ENCODE measurements at places on chromosomes 5 and 9.
A peak's percentile ranks its signal among the peaks of the same experiment; 100 is the strongest.

DNA sequence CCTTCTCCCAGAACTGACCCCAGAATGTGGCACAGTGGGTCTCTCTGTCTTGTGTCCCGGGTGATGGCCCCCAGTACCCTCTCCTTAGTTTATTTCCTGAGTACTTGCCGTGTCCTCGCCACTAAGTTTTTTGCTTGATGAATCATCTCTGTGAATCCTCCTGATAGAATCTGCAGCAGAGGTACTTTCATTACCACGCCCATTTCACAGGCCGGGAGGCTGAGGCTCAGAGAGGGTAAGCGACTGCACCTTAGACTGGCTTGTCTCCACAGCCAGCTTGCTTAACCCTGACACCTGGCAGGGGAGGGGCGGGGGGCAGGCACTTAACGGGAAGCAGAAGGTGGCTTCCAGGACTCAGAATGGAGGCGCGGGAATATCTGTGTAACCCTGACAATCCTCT lies 7.9 kb upstream of the IER5L start:
- peak; percentile 30 for DNase-seq

GRCh38 chr5:180519098-180519497 lies 24.9 kb downstream of the CNOT6 start:
- no peak for DNase-seq

DNA sequence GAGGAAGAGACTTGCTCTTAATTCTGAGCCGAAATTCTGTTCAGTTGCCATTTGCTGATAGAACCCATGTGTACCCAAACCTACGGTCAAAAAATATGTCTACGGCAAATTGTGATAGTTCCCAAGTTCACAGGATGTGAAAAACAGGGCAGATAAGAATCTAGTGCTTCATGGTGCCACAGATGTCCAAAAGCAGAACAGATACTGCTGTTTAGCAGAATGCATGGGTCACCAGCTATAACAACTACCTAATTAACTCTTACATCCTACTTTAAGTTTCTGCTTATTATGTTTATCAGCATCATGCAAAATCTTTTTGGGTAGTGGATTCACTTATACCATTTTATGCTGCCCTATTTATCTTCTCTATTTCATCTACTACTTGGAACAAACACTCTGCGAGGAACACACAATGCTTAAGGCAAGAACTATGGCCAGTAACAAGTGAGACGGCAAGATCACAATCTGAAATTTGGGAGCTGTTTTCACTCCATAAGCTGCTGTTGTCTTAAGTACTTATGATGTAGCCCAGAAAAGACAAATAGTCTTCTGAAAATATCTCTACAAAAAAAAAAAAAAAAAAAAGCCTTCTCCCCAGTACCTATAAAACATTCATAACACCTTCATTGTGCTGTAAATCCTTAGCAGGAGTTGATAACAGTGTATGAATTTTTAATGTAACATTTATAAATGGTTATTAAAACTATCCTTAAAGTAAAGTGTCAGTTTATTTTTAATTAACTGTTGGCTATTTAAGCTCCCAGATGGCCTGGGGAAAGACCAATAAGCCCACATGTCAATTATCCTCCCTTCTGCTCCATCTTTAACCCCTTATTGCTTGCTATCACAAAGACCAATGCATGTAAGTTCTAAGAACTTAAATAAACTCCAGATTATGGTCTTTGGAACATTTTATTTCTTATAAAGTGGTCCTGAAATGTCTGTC lies 232.3 kb downstream of the TLR4 start:
- DNase-seq = no peak

DNA sequence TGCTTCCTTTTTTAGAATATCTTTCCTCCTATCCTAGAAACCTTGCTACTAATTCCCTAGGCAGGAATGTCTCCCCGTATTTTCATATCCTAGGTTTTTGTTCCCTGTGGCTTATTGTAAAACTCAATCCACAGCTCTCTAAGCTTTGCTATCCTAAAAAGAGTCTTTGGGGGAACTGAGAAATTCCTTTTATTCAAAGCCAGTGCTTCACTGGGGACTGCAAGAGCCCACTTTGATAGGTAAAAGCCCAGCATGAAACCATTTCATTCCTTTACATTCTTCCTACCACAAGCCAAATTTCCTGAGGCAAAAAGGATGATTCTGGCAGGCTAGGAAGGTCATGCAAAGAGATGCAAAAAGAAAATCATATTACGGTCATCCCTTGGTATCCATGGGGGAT lies 5.8 kb upstream of the HACD4 start:
- DNase-seq = no peak

DNA sequence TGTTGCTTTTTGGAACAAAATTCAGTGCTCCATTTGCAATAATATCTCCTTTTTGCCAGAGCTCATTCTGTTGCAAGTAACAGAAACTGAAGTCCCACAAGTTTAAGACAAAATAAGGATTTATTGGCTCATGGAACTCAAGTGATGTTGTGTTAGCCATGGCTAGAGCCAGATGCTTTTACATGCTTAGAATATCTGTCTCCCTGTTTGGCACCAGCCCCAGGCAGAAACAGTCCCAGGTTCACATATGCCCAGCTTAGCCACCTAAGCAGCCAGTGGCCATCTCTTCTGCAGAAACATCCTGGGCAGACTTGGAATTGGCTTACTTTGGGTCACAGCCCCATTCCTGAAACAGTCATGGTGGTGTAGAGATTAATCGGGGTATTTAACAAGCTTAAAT lies 540.9 kb upstream of the SGCD start:
- DNase-seq = no peak

DNA sequence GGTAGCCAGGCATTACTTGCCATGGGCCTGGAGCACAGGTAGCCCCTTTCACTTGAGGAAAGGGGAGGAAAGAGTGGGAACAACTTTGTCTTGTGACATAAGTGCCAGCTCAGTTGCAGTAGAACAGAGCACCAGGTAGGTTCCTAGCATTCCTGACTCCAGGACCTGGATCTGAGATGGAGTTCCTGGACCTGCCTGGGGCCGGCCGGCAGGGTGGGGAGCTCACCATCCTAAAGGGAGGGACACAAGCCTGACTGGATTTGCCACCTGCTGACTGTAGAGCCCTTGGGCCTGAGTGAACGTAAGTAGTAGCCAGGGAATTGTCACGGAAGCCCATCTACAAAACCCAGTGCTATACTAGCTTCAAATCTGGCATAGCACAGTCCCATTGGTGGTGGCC lies 653.3 kb upstream of the CDH6 start:
- DNase-seq = no peak

GRCh38 chr5:32027717-32028458 lies 146.2 kb downstream of the GOLPH3 start:
- DNase-seq = no peak

GRCh38 chr5:154516475-154516874 lies 38.4 kb upstream of the HAND1 start:
- no peak for DNase-seq

GRCh38 chr5:151058891-151059489 lies 21.8 kb downstream of the TNIP1 start:
- DNase-seq = no peak

DNA sequence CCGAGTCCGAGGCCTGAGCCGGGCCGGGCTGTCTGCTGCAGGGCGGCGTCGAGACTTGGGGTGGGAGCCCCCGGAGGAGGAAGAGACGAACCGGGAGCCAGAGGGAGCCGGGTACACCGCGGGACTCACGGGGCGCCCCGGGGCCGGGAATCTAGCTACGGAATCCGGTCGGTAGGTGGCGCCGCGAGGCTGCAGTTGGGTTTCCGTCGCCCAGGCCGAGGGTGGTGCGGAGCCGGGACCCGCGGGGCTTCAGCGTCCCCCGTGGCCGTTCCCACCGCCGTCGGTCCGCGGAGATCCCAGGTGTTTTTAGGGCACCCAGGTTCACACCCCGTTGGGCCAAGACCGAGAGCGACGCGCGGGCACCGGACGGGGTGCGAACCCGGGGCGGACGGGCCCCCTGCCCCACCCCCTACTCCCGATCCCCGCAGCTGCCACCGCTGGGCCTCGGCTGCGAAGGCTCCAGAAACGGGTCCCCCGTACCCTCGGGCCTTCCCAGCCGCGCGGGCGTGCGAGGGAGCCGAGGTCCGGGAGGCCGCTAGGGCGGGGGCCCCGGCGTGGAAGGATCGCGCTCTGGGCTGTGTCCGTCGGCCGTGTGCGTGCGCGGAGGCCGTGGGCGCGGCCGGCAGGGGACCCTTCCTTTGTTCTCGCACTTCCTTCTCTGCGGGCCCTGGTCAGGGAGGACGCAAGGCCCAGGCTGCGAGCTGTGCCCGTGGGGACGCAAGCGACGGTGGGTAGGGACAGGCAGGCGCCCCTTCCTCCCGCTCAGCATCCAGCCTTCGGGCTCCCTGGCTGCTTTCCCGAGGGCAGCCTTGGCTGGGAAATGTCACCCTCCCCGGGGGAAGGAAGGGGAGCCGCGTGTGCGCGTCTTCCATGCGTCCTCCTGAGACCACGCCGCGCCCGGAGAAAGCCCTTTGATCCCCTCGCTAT lies 146.6 kb downstream of the GAPVD1 start:
- DNase-seq = peak; percentile 74

- no peak for DNase-seq
Measured at GRCh38 chr9:22976454-22976853, 529.8 kb downstream of the DMRTA1 start.

- DNase-seq = no peak
Measured at GRCh38 chr5:1544294-1544961, 20.7 kb upstream of the LPCAT1 start.

DNA sequence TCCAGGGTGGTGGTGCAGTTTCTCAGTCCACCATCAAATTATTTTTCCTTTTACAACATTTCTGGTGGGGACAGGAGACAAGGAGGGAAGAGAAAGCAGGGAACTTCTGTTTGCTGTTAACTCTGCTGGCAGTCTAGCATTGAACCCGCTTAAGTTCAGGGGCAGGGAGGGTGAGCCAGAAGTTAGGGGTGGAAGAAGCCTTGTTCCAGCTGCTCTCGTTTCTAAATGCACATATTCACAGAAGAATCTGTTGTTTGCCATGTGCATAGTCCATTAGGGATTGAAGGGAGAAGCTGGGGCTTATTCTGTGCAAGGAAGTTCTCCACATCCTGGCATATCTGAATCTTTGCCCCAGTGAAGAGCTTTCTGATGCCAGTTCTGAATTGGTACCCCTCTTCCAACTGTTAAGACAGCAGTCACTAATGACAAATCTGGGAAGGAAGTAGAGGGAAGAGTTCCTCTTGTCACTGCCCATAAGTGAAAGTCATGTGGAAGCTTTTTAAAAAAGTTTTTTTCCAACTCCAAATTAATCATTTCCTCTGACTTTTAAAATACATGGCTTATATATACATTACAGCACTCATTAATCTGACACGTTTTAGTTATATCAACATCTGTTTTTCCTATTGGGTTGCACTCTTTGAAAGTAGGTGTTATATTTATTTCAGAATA lies 32.6 kb upstream of the ACOT12 start:
- no peak for DNase-seq

DNA sequence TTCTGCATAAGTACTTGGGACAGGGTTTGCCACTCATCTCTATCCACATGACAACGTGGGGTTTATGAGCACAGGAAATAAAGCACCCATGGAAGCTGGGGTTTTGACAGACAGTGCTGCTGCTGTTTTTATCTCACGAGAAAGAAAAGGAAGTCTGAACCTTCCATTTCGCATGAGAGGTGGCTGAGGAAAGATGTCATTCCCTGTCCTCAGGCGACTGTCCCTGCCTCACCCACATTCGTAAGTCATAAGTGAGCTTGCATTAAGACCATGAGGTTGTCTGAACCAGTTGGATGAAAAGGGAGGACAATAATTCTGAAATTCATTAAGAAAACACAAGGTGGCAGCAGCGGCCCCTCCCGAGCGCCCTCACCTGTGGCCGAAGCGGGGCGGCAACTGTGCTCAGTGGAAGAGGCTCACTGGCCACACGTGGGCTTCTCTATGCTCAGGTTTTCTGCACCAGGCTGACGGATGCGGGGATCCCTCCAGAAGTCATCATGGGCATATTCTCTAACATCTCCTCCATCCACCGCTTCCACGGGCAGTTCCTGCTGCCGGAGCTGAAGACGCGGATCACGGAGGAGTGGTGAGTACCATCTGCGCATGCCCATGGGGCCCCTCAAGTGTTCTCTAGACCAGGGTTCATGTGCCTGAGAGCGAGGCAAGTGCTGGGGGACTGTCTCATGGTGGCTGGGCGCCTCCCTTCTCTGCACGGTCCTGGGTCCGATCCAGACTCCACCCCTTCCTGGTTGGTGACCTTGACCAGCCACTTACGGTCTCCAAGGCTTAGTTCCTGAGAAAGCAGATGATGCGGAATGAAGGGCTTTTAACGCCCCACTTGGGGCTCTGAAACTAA lies 54.7 kb upstream of the SUSD3 start:
- peak; percentile 71 for DNase-seq

DNA sequence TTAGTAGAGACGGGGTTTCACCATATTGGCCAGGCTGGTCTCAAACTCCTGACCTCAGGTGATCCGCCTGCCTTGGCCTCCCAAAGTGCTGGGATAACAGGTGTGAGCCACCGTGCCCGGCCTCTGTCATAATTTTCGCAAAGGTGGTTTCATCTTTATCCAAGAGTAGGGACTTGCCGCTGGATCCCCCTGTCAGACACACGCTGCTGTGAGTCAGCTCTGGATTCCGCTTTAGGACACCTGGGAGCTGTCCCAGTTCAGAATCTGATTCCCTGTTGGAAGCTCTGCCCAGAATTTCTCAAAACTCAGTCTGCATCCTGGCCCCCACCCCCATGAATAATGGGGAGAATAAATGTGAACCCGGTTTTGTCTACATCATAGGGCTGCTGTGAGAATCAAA lies 17.9 kb upstream of the GRHPR start:
- no peak for DNase-seq

- no peak for DNase-seq
Measured at GRCh38 chr5:117161718-117162335, 587.2 kb upstream of the SEMA6A start.

Data from activated CD4-positive, alpha-beta T cell treated with anti-CD3 and anti-CD28 coated beads, Interleukin-2, amount 10 ng/mL, durations not matched to agents 7 days and 5 days (primary cell).